Muscle of arm (tissue), 14 donors: ENCODE measurements at places on chromosomes 2 and 18. TPM values are rescaled to one million over a fixed set of nuclear protein-coding genes. Genes with fewer than 3 reads are reported as not detected.

DNA sequence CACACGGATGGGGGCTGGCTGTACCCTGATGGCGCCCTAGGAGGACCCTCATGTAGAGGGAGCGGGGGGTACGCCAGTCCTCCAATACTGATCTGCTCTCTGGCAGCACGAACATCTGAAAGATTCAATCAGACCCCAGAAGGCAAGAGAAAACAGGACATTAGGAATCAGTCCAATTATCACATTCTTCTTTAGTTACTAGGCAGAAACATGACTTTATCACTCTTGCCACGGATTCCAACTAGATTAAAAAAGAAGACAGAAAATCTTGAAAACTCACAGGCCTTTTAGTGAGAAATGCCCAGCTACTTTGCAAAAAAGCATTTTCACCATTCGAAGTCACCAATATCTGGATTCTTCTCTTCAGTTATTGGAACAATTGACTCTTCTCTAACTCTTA is 68.4 kb downstream of the ID2 start:
- DNase-seq, result no peak

- DNase-seq, result no peak
Measured at GRCh38 chr2:197838579-197838978, 34.2 kb downstream of the PLCL1 start.

DNA sequence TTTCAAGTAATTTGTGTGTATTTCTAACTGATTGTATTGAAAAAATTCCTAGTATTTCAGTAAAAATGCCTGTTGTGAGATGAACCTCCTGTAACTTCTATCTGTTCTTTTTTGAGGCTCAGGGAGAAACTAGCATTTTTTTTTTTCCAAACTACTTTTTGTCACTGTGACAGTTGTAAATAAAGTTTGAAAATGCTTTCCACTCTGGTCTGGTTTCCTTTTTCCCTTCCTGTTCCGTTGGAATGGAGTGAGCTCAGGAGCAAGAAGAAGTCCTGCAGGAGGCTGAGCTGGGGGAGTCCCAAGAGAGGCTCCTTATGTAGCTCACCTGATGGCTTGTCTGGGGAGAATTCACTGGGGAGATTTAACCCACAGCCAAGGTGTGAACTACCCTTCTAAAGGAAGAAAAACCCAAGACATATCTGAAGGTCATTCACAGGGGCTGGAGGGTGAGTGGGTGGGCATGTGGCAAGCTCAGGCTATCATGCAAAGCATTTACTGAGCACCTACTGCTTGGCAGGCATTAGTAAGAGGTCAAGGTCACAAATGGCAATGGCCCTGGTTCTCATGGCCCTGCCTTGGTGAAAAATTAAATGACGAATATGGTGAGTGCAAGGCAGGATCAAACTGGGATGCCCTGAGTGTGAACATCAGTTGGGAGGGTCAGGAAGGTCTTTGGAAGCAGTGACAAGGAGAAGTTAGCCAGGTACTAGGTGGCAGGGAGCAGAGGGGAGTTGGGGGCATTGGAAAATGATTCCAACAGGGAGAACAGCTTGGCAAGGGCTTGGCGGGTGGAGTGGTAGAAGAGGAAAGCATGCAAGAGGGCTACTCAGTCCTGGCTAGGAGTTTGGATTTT is 28.7 kb downstream of the LBH start:
- DNase-seq, result no peak

DNA sequence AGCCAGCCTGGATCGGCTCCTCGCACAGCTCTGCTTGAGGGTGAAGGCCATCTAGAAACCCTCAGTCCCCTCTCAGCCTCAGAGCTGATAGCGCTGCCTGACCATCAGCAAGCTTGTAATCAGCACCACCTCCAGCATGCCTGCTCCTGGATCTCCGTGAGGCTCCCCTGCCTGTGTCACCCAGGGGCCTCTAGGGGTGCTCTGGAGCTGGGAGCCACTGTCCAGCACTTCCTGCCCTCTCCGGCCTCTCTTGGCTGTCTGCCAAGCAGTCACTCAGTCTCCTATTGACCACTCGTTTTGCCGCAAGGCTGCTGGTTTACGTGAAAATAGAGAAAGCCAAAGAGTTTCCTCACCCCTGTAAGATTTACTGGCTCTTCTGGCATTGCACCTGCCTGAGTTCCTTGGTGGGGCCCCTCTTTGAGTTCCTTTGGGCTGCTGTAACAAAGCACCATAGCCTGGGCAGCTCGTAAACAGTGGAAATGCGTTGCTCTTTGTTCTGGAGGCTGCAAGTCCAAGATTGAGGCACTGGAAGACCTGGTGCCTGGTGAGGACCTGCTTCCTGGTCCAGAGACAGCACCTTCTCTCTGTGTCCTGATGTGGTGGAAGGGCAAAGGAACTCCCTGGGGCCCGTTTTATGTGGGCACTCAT is 17.9 kb downstream of the CAPN10 start:
- DNase-seq, result peak; percentile 45

DNA sequence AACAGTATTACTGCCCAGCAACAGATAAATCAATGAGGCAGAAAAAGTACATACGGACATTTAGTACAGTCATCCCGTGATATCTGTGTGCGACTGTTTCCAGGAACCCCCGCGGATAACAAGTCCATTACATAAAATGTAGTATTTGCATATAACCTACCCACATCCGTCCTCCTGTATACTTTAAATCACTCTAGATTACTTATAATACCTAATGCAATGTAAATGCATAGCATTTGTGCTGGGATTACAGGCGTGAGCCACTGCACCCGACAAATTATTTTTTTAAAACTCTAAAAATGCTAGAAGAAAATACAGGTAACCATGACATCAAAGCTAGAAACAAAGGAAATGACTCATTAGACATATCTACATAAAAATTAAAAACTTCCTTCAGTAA is 91.6 kb downstream of the FAM161A start:
- no peak for DNase-seq

DNA sequence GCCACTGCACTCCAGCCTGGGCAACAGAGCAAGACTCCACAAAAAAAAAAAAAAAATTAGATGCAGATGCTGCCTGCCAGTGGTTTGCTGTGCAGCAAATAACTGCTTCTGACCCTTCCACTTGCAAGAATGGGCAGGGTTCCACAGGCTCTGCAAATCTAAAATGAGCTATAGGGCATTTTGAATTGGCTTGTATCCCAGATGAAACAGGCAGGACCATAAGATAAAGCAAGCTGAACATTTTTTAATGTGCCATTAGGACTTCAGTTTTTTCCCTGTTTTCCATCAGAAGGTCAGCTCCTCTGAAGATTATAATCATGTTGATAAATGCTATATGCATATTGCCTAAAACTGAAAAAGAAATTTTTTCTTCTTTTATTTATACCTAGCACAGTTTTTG is 15.7 kb upstream of the FZD7 start:
- DNase-seq, result no peak

DNA sequence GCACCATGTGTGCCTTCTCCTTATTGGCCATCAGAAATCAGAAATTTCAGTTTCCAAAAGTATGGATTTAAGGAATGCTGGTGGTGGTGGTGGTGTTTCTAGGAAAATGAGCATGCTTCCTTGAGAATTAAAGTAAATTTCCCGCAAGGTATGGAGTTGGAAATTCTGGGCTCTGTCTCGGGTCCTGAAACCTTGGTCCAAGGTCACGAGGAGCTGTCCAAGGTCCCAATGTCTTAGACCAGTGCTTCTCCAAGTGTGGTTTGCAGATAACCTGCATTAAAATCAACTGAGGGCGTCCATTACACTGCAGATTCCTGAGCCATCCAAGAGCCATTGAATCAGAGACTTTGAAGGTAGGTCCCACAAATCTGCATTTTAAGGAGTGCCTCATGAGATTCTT is 210.9 kb upstream of the PKDCC start:
- DNase-seq, result peak; percentile 70

DNA sequence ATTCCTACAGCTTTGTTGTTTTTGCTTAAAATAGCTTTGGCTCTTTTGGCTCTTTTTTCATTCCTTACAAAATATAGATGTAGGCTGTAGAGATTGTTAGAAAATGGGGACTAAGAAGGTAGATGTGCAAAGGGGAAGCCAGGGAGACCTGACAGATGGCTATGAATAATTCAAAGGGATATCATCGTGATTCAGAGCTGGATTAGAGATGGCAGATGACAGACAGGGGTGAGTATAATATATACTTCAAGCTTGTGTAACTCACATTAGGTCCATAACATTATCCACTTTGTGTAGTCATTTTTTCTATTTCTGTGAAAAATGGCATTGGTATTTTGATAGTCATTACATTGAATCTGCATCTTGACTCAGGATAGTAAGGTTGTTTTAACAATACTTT is 422.9 kb upstream of the ST6GAL2 start:
- no peak for DNase-seq

DNA sequence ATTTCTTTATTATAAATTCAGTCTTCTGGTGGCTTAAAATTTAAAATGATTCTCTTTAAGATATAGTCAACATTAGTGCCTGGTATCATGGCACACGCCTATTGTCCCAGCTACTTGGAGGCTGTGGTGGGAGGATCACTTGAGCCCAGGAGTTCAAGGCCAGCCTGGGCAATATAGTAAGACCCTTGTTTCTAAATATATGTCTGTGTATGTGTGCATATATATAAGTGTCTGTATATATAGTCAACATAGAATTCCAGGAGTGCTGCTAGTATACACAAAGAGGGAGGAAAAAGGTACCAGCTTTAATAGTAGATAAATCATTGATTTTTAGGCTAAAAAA is 24.9 kb downstream of the EIF4E2 start:
- DNase-seq, result no peak

GRCh38 chr18:7002107-7002506 is 115.5 kb downstream of the LAMA1 start:
- DNase-seq, result no peak

DNA sequence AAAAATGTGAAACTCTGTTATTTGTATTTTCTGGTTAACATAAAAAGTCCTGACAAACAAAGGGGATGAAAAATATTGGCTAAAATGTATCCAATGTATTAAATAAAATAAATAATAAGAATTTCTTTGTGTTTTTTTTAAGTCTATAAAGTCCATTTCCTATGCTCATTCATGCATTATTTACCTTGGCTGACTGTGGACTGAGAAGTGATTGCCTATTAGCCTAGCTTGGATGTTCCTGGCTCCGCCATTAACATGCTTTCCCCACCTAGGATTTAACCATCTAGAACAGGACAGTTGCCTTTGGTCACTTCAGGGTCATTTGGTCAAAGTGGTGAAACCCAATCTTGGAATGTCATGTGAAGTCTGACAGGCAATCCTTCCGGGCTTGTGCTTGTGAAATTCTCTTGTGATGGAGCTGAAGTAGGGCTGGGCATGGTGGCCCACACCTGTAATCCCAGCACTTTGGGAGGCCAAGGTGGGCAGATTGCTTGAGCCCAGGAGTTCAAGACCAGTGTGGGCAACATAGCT is 60.4 kb upstream of the TANC1 start:
- no peak for DNase-seq

GRCh38 chr2:121049950-121050585 is 234.9 kb downstream of the TFCP2L1 start:
- DNase-seq, result no peak

DNA sequence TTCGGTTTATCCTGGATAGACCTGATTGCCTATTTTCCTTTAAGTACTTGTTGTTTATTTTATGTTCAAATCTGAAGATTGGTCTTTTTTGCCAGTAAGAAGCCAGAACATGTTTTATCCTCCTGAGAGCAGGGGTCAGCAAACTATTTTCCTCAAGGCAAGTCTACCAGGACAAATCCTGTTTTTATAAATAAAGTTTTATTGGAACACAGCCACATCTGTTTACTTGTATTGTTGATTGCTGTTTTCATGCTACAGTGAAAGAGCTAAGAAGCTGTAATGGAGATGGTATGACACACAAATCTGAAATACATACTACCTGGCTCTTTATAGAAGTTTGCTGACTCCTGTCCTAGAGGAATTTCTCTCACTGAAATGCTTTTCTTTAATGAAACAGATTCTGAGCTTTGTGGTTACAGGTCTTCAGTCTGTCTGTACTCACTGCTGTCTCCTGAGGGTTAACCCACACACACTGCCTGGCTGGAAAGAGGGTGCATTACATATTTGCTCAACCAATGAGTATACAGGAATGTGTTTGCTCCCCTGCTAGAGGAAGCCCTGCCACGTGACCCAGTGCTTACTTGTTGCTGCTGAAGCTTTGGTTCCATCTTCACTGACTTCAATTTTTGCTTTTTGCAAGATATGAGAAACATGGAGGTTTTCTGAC is 22.6 kb downstream of the MRPL44 start:
- DNase-seq, result no peak

The TCF7L1 gene
- 57.2 TPM for polyA plus RNA-seq

The SLC9A4 gene
- 0.97 TPM for polyA plus RNA-seq

The PKDCC gene
- polyA plus RNA-seq, result 121 TPM

The OSR1 gene
- 27.8 TPM for polyA plus RNA-seq

The SEPTIN10 gene
- polyA plus RNA-seq, result 111 TPM

The BUB1 gene
- polyA plus RNA-seq, result 8.8 TPM

The PLGLB2 gene
- polyA plus RNA-seq, result 2.5 TPM

The SPEG gene
- 148 TPM for polyA plus RNA-seq

The RGPD4 gene
- 0.09 TPM for polyA plus RNA-seq

The RUFY4 gene
- 0.48 TPM for polyA plus RNA-seq
